ENCODE measurements at places on chromosomes 5 and 9.

GRCh38 chr9:106930477-106930876 is 67.5 kb downstream of the ZNF462 start:
- DNase-seq: no peak

GRCh38 chr9:94082553-94082952 is 1.7 kb upstream of the PTPDC1 start:
- DNase-seq: no peak

DNA sequence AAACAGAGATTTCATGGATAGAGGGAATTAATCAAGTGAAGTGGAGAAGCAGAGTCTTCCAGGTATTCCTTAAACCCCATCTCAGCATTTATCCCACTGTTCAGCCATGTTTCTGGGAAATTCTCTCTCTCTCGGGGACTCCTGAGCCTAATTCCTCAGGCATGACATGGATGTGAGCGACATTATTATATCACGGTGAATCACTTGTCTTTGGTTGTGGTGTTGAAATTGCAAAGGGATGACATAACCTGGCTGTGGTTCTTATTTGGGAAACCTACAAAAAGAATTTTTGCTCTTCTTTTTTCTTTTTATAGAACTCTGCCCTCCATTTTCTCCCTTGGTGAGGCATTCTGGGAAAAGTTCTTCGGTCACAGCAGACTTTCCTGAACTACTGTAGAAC is 457.9 kb upstream of the PTGER4 start:
- DNase-seq: no peak

DNA sequence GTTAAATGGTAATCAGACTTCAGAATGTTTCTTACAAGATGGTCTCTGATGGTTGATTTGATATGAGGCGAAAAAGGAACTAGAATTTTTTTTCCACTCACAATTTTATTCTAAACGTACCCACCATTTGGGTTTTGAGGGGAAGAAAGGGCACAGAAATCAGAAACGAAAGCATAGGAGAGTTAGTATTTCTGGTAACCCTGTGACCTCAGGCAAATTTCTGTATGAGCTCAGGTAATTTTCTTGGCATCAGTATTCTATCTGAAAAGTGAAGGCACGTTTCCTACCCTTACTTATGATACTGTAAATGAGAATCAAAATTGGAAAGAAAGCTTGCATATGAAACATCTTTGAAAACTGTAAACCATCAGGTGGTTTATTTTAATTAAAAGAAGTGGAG is 26.5 kb downstream of the TMEFF1 start:
- DNase-seq: no peak

DNA sequence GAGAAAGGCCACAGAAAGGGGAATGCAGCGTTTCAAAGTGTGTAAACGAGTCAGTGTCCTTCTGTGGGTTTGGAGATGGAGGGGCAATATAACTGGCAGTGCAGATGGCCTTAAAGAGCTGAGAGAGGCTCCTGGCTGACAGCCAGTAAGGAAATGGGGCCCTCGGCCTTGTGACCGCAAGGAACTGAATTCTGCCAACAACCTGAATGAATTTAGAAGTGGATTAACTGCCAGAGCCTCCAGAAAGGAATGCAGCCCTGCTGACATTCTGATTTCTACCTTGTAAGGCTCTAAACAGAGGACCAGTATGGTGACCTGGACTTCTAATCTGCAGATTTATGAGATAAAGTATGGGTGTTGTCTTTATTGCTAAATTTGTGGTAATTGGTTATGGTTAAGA is 17.5 kb upstream of the NREP start:
- peak; percentile 14 for DNase-seq

Data from fibroblast of the conjunctiva (primary cell).